ENCODE measurements at places on chromosomes 6 and 20.

DNA sequence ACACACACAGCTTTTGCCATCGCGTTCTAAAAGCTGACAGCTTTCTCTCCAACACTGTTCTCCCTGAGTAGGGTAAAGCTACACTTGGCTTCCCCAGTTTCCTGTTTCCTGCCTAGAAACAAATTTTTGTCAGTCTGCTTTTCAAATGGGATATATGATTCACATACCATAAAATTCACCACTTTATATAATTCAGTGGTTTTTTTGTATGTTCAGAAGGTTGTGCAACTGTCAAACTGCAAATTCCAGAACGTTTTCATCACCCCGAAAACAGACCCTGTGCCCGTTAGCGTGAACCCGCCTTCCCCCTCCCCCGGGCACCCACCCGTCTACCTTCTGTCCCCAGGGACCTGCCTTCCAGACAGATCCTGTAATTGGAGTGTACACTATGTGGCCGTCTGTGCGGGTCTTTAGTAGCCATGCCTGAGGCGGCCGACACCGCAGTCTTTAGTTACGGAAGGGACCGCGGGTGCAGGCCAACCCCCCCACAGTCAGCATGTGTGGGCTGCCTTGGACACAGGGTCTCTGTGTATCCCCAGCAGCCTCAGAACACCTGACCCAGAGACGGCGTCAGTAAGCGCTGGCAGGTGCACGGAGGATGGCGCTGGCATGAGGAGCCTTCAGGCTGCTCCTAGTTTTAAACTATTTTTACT lies 16.6 kb downstream of the HRH3 start:
- DNase-seq, result no peak

DNA sequence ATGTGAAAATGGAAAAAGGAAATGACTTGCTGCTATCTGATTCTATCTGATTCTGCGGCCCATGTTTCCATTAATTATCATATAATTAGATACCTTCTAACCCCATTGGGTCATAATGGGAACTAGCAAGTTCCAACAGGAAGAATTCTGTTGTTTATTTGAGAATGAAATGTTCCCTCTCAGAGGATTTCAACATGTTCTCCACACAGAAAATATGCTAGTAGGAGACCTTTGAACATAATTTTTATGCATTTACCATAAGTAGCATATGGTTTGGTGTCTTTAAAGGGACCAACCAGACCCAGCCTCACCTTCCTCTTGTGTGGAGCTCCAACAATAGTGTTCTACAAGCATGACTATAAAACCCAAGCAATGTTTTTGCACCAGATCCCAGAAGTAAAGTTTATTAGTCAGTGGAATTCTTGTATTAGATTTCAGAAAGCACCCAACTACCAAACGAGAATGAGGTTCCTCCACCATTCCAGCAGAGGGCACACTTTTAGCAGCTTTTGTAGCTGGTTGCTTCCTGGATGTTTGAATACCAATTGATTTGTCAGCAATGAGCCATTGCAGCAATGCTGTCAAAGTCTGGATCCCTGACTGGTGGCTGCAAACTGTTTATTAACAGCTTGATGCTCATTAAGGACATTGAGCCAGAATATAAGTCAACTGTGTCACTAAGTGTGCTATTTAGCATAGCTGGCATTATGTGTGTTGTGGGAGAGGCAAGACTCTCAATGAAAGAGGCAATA lies 143.6 kb upstream of the GJE1 start:
- peak; percentile 21 for DNase-seq

DNA sequence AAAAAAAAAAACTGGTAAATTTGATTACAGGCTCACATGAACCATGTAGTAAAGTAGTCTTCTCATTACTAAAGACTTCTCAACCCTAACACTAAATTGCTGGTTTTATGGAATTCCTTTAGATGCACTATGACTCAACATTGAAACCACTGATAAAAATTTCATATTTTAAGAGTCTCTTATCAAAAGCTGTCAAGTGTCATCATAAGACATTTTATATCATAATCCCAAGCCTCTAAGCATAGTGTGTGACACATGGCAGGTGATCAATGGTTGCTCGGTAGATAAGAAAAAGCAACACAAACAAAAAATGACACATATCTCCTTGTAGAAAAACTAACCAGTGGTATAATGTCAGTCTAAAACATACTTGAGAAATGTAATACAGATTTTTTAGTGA lies 258.4 kb downstream of the RNGTT start:
- no peak for DNase-seq

DNA sequence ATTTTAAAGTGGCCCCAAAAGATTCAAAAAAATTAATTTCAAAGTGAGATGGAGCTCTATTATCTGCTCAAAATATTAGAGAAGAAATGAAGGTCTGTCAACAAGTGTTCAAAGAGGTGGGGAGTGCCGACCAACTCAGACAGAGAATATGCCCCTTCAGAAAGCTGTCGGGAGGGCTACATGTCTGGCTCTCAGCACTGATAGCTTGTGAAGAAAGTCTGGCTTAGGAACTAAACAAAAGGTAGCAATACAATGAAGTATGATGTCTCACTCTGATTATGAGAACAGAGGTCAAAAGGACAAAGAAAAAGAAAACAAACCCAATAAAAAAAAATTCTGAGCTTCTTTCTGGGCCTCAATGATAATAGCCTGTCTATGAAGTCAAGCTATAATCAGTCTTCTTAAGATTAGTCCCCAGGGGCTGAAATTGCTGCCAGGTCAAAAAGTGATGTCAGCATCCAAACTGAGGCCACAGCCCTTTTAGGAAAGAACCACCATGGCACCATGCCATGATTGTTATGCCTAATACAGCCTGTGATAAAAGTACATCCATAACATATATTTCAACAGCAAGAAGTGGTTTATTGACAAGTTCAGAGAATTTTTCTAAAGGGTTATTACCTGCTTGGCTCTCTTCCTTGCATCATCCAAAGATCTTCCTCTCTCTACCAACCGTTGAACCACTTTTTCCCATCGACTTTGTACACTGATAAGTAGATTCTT lies 150.9 kb downstream of the DST start:
- DNase-seq, result no peak

GRCh38 chr6:63839485-63839884 lies 203.9 kb downstream of the PHF3 start:
- no peak for DNase-seq

DNA sequence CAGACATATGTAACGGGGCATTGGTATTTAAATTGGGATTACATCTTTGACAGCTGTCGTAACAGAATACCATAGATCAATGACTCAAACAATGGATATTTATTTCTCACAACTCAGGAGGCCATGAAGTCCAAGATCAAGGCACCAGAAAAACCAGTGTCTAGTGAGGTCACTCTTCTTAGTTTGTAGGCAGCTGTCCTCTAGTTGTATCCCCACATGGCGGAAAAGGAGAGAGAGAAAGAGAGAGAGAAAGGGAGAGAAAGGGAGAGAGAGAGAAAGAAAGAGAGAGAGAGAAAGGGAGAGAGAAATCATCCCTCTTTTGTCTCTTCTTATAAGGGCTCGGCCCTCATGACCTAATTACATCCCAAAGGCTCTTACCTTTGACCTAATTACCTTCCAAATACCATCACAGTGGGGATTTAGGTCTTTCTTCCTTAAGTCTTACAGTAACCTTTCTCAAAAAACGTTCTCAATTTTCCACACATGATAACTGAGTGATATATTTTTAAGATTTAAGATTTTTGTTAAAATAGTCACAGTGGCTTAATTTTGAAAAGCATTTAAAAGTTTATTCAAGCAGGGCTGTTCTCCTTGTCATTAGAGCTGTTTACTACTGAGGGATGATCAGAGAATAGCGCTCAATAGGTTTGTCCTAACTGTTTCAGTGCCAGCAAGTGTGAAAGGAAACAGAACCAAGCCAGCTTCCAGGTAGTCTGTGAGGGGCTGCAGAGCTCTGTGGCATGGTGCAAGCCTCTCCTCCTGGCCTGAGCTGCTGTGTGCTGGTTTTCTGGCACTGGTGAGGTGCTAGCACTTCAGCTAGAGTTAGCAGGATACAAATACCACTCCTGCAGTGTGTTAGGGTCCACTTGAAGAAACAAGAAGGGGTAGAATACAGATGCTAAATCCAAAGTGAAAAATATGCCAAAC lies 79.0 kb downstream of the IMPG1 start:
- no peak for DNase-seq

DNA sequence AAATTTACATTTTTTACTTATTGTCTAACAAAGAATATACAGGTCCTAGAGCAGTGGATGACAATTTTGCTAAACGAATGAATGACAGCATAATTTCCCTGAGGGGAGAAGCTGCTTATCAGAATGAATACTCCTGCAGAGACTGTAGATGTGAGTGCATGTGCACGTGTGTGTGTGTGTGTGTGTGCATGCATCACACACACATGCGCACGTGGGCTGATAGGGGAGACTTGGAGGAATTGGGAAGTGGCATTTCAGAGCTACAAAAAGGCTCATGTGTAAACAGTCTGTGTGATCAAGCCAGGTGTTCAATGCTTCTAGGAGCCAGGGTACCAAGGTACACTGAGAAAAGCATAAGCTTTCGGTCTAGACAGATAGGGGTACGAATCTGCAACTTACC lies 93.5 kb upstream of the SASH1 start:
- no peak for DNase-seq

DNA sequence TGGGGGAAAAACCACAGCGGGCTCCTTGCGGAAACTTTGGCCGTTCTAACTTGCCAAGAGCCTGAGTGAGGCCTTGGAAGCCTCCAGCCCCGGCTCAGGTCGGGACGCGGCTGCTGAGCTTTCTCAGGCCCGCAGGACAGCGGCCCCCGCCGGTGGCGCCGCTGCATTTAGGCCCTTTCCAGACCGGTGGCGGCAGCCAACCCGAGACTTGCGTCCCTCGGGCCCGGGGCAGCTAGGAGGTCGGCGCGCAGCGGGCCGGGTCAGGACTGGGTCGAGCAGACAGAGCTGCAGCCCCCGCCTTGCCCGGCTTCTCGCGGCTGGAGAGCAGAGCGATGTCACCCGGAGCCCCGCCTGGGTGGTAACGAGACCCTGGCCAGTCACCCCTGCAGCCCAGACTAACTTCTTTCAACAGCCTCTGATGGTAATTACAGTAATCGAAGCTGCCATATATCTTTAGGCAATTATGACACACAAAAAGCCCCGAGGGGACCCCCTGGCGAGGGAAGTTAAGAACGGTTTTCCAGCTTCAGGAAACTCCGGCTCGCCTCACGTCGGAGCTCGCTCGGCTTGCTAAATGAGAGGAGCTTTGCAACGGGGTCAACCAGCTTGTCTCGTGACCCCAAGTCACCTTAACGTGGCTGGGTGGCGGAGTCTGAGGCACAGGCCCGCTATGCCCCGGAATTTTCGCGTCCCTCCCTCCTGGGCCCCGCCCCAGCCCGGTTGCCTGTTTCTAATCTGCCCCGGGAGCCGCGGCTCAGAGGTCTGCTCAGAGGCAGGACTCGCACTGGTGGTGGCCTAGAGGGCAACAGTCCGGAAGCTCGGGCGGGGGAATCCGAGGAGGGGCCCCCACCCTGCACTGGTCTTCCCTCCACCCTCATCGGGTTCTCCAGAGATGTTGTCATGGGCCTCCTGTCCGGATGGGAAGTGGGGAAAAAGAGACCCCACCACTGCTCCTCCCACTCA lies 3.0 kb downstream of the NR2E1 start:
- no peak for DNase-seq

DNA sequence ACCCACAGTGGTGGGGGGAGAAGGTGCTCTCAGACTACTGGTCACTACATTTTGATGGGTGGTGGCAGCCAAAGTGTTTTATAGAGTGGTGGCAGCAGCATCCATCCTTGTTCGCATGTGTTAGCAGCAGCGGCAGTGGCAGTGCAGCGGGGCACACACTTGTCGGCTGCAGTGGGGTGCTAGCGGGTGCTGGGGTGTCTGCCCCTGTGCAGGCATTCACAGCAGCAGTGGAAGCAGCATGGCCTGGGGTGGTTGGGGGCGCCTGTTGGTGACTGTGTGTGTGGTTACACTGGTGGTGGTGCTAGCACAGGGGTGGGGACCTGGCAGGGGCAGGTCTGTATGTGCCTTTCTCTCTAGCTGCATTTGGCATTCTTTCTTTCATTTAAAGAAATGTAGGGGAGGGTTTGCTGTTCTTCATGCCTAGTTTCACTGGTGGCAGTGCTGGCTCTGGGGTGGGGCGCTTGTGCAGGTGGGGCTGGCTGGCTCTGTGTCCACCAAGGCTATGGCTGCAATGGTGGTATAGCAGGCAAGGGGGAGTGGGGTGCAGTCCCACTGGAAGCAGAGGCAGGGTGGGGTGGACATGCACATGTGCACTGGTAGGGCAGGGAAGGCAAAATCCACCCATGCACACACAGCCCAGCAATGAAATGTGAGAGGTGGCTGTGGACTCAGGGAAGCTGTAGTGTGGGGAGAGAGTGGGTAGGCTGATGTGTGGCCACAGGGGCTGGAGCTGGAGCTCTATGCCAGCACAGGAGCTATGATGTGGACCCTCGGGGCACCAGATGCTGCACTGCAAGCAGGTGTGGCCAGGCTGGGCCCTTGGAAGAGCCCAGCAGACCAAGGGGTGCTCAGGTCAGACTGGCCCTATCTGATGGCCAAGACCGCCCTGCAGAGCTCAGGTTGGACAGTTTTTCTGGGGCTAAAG lies 173.3 kb downstream of the PRDM13 start:
- DNase-seq, result no peak

GRCh38 chr20:8094415-8094818 lies 37.6 kb upstream of the PLCB1 start:
- no peak for DNase-seq

- no peak for DNase-seq
These were observed 63.8 kb downstream of the GMDS start for GRCh38 chr6:2181567-2181966.

GRCh38 chr6:29981211-29981812 lies 39.0 kb downstream of the HLA-A start:
- no peak for DNase-seq

GRCh38 chr20:438571-439469 lies 23.5 kb downstream of the TBC1D20 start:
- no peak for DNase-seq

GRCh38 chr6:98054453-98054852 lies 771.4 kb upstream of the MMS22L start:
- DNase-seq, result no peak

DNA sequence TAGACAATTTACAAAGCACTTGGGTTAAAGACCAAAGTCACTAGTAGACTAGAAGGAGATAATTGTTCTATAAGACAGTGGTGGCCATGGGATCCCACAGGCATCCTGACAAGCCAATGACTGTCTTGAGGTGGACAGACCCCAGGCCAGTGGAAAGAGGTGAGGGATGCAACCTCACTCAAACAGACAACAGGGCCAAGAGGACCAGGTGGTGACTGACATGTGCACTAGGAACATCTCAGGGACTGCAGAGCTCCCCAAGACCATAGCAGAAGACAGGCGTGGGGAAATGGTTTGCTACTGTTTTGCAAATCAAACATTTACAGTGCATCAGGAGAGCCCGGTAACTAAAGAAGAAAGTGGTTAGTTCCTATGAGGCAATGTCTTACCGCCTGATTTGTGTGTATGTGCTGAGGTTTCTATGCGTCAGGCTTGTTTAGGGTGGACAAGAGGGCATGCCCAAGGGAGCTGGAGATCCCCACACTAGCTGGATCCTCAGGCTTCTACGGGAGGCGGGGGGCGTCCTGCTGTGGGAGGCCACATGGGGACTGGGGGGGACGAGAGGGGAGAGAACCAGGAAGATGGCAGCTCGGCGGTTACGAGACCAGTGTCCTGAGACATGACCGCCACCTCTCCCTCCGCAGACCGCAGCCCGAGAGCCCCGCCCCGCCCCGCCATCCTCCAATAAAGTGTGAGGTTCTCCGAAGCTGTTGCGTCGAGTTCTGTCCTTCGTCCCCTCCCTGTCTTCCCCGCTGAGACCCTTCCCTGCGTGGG lies 623 bp upstream of the MRPS26 start:
- DNase-seq, result no peak

GRCh38 chr6:15150207-15150606 lies 95.7 kb upstream of the JARID2 start:
- no peak for DNase-seq

Data from NCI-H187 treated with DMSO at 0.1 percent for 48 hours (cell line).